G401 (cell line): ENCODE measurements at places on chromosomes 13 and 19.

DNA sequence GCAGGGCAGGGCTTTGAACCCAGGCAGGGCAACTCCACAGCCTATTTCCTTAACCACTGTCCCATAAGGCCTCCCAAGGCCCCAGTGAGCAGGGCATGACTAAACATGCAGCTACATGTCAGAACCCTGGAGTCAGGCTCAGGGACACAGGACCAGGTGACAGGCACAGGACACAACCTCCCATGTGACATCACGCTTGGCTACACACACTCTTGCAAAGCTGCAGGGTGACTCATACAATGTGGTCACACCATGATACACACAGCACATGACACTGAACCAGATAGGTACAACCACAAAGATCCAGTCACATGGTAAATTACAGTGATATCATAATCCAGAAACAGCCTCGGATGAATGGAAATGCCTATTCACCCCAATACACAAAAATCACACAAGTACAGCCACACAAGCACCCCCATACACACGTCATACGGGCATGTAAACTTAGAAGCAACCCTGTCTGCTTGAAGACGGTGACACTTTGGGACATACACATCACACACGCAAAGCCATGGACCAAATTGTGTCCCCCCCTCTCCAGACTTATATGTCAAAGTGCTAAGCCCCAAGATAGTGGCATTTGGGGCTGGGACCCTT lies 14.5 kb downstream of the KLK4 start:
- no peak for DNase-seq

DNA sequence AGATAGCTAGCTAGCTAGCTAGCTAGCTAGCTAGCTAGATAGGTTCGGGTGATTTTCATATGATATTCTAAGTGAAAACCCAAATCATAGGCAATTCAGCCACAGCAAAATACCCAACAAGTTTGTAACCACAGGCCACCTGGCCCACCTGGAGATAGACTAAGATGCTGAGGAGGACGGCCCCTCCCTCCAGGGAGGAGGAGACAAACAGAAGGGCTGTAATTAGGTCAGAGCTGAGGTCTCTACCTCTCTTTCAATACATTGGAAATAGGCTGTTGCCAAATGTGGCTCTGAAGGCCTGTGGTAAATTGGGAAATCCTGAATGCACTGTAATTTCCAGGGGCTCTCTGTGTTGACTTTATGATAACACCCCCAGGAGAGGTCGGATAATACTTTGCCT lies 382.2 kb downstream of the FGF9 start:
- DNase-seq = no peak

DNA sequence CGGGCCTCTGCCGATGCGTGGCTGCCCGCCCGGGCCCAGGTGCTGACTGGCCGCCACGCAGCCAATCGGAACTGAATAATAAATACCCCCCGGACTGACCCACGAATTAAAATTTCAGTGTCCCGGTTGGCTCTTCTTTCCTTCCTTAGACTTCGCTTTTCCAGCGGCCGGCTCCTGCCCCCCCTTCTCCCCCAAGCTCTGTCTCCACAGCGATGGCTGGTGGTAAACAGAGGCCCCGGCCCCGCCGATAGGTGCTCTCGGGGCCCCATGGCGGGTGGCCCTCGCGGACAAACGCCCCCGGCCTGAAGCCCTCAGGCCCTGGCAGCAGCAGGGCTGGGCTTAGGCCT lies 2.6 kb downstream of the ZBTB7A start:
- DNase-seq = peak; percentile 53

- no peak for DNase-seq
These were observed 10.0 kb upstream of the CABP5 start for GRCh38 chr19:48053856-48054255.

DNA sequence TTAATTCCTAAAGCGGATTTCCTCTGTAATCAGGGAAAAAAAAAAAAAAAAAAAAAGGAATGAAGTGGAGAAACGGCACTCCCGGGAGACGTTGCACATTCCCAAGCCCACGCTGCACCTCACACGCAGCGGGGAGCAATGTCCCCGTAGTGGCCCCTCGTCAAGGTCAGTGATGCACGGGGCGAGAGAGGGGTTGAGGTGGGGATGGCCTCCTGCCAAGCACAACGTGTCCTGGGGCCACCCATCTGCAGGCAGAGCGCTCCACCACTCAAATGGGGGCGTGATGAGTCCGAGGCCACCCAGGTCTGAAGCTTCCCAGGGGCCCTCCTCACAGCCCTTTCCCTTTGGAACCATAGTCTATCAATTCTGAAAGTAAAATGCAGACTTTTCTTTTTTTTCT lies 15.1 kb downstream of the PLK5 start:
- DNase-seq = no peak

- DNase-seq = no peak
These were observed 42.0 kb upstream of the IPO5 start for GRCh38 chr13:97911311-97912138.

GRCh38 chr13:21670006-21670882 lies 629 bp upstream of the FGF9 start:
- DNase-seq = peak; percentile 57

- DNase-seq = no peak
These were observed 78.7 kb downstream of the RNF17 start for GRCh38 chr13:24842549-24843274.

GRCh38 chr13:39580881-39581575 lies 22.0 kb downstream of the LHFPL6 start:
- no peak for DNase-seq

DNA sequence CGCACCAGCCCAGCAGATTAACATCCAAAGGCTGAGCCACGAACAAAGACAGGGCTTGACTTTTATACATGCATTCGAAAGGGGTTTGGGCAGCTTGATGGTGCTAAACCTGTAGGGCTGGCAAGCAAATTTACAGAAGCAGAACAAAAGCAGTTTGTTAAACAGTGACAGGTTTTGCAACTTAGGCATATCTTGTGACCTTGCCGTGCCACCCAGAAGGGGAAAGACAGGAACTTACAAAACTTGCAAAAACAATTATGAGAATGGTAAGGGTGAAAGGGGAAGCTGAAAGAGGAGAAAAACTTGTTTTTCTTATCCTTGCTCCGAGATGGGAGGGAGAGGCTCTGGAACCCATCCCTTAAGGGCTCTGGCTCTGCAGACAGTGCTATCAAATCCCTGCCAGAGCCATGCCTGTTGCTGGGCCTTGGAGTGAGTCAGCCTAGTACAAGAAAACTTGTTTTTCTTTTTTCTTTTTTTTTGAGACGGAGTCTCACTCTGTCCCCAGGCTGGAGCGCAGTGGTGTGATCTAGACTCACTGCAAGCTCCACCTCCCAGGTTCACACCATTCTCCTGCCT lies 1325.2 kb upstream of the PRR20A start:
- no peak for DNase-seq

GRCh38 chr13:69124996-69125395 lies 982.6 kb upstream of the ATXN8OS start:
- DNase-seq = no peak

GRCh38 chr13:99809926-99810325 lies 161.6 kb downstream of the ZIC5 start:
- DNase-seq = no peak

DNA sequence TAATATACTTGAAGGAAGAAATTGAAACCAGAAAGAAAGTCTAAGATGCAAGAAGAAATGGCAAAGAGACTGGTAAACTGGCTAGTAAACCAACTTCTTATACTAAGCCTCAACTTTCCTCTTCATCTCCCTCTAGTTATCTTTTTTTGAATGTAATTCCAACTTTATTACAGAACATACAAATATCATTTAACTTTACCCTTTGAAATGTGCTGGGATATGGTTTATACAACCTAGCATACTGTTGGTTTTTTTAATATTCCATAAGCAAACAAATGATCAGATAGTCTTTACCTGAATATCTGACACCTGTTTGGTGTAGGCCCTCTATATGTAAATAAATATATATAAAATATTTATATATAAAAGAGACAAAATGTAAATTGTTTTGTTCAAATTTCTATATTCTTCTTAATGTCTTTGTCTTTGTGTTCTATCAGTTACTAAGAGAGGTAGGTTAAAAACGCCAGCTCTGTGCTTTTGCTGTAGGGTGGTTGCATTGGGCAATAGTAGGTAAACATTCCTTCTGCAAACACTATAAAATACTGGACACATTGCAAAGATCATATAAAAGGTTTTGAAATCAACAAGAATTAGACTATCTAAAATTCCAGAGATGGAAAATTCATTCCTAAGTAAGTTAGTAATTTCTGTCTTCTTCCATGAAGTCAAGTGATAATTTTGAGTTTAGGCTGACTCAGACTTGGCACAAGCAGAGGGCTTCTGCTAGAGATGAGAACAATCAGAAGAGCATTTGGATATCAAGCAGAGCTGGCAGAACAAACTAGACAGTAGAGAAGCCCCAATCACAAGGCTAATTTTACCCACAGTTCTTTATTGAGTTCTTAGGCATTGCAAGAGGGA lies 383.3 kb downstream of the RFC3 start:
- peak; percentile 73 for DNase-seq

- no peak for DNase-seq
These were observed 238.4 kb downstream of the TUBA3C start for GRCh38 chr13:18943273-18943672.

DNA sequence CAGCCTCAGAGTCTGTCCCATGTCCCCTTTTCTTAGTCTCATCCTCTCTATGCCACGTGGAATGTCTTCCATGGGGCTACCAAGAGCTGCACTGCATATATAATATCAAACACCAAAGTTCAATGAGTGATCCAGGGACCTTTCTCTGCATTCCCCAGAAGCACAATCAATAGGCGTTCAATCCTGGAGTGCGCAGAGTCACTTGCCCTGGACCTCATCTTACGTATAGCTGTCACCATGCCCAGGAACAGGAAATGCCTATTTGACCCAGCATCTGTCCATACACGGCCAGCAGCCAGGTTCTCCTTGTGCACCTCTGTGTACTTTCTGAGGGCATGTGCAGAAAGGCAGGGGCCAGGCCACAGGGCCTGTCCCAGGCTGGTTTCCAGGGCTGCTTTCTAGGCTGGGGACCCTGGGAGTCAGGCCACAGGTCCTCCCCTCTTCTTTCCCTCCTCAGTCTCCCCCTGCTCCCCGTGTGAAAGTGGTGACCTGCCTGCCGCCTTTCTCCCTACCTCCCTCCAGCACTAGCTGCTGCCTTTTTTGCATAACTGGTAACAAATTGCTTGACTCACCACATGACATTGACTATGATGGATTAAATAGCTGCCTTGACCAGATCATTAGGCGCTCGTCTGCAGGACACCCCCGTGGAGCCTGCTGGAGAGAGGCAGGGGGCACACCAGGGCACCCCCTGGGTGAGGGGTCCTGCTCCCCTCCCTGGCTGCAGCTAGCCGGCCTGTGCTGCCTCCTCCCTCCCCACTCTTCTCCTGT lies 222.0 kb downstream of the ZNF536 start:
- no peak for DNase-seq

DNA sequence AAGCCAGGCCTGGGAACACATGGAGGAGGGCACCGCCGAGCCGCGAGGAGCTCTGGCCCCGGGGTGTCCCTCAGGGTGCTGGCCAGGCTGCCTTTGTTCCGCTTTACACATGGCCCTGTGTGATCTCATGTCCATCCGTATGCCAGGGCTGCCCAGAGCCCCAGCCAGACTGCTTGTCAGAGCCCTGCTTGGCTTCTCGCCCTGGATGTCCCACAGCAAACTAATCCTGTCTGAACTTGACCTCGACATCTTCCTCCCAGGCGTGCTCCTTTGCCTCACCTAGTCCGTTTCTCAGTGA lies 14.3 kb downstream of the BCKDHA start:
- peak; percentile 65 for DNase-seq

DNA sequence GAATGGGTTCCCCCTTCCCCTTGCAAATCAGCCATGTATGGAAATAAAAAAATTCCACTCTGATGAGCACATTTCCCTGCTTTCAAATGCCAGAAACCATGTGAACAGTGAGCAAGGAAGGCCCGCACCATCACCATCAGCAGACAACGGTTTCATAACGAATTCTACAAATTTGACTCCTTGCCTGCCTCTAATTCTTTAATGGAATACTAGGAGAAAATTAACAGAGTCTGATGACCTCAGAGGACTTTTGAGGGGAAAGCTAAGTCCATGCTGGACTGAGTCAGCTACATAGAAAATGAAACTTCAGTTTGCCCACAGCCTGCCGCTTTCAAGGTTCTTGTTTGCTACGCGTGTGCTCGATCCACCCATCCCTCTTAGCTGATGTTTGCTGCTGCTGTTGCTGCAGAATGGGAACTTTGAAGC lies 46.7 kb upstream of the KL start:
- DNase-seq = no peak

DNA sequence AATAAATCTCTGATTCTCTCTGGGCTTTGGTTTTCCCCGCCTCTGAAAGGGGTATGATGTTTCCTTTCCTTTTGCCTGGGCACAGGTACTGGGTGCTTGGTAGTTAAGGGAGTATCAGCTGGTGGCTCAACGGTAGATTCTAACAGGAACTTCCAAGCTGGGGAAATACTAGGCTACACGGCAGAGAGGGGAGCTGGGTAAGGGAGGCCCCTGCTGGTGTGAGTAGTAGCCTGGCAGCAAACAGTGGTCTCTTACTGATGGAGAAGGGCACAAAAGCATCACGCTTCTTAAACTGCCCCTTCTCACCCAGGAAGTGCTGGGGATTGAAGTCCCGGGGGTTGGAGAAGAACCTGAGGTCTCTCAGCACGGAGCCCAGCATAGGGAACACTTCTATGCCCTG lies 26.9 kb upstream of the CYP2A7 start:
- no peak for DNase-seq

GRCh38 chr19:3184847-3185460 lies 776 bp upstream of the NCLN start:
- DNase-seq = peak; percentile 11

GRCh38 chr19:20664901-20665781 lies 3.8 kb upstream of the ZNF626 start:
- DNase-seq = peak; percentile 68

DNA sequence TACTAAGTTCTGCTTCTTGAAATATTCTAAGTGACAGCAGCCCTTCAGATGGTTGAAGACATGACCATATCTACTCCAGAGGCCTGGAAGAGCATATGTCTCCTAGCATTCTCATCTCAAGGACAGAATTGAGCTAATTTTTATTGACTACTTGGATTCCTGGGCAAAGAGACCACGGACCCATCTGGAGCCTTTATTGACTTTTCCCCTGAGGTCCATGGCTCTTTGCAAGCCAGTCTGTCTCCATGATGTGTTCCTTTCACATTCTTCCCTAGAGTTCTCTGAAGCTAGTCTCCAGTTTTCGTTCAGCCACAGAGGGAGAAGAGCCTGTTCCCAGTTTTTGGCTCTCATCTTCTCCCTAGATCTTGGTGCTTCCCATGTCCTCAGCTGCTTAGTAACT lies 202.7 kb downstream of the PCCA start:
- DNase-seq = no peak

- DNase-seq = no peak
These were observed 24.6 kb downstream of the CHST8 start for GRCh38 chr19:33646306-33646705.

- DNase-seq = no peak
These were observed 331.8 kb downstream of the FOXO1 start for GRCh38 chr13:40334616-40335015.

- DNase-seq = no peak
These were observed 14.7 kb downstream of the ZNF441 start for GRCh38 chr19:11781295-11782057.

DNA sequence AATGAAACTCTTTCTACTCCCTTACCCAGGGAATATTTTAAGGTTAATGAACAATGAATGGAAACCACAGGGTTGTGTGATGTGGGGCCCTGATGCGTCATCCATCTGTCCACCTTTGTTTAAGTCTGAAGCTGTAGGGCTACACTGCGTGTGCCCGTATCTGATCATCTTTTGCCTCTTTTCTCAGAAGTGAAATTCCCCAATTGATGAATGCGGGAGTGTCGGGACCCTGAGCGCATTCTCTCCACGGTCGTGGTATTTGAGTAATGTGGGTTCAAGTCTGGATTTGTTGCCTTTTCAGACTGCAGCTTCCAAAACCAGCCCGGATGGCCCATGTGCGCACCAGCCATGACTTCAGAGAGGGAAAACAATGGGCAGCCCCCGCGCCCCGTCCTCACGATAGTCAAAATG lies 112.3 kb downstream of the COL4A2 start:
- no peak for DNase-seq
